Stimulated activated CD4-positive, alpha-beta T cell treated with anti-CD3 and anti-CD28 coated beads, Interleukin-4, amount 100 ng/mL, for 4 hours (primary cell): ENCODE measurements at places on chromosomes 3 and 15.

DNA sequence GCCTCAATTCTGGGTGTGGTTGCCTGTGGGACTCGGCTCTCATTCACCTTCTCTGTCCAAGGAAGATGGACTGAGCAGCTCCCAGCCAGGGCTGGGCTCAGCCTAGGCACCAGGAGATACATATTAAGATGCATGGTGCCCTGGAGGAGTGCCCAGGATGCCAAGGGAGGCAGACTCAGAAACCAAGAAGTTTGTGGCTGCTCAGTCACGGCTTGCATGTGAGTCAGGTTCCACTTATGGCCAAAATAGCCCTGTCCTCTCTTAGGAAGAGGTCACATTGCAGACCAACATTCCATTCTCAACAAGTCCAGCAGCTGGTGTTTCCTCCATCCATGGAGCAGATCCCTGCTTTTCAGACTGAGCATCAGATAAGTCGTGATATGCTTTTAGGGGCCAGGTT, 21.8 kb downstream of the CDCP1 start:
- DNase-seq = no peak

DNA sequence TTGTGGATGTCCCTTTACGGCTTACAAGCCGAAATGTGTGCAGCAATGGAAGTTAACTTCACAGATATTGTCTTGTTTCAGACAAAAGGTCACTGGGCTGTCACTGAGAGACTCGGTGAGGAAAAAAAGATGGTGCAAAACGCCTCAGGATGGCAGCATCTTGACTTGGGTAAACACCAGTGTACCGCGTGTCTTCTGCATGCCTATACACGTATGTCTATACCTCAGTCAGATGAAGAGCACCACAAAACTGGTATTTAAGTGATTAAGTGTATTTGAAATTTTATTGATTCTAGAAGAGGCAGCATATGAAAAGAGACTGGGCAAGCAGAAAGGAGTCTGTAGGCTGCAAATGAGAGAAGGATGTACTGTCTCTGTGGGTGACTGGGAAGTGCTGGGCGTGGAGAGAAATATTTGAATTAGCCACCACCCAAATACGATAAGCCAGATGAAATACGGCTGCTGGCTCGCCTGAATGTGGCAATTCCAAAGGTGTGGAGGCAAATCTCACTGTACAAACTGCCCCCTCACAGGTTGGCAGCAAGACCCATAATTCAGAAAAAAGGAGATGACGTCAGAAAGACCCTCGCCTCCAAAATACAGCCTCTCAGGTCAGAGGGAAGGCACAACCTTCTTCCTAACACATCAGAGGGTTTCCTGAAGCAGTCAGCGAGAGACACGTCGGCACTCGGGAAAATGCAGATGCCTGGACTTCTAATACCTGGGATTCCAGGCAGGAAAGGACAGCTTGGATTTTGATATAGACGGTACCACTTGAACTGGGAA, 53.4 kb upstream of the NEO1 start:
- no peak for DNase-seq

DNA sequence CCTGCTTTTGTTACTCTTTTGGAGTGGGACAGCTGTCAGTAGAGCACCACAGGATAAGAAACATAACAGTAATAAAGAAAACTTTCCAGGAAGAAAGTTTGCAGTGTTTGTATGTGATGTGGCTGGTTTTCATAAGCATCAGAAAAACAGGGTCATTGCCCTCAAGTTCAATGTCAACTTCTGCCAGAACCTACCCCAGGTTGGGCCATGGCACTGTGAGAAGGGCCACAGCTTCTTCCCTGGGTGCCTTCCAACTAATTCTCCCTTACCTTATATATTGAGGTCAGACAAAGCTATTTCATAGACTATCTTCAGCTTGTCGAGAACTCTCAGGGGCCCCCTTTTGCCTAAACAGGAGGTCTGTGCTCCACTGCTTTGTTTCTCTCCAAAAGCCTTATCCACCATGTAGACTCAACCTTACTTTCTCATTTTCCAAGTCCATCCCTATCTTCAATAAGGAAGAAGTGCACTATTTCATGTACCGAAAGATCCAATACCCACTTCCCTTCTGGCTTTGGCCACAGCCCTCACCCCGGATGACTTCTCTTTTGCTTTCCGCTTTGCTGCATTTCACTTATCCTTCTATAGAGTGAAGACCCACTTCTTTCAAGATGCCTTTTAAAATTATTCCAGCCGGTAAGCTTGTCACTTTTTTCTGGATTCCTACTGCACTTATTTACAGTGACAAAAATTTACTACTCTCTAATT, 38.2 kb upstream of the PLCL2 start:
- no peak for DNase-seq

- DNase-seq = no peak
Measured at GRCh38 chr15:99425657-99426301, 140.0 kb upstream of the MEF2A start.

- no peak for DNase-seq
Measured at GRCh38 chr3:101936419-101937356, 87.4 kb downstream of the NFKBIZ start.

GRCh38 chr3:178960918-178961317, 110.7 kb downstream of the ZMAT3 start:
- DNase-seq = no peak

DNA sequence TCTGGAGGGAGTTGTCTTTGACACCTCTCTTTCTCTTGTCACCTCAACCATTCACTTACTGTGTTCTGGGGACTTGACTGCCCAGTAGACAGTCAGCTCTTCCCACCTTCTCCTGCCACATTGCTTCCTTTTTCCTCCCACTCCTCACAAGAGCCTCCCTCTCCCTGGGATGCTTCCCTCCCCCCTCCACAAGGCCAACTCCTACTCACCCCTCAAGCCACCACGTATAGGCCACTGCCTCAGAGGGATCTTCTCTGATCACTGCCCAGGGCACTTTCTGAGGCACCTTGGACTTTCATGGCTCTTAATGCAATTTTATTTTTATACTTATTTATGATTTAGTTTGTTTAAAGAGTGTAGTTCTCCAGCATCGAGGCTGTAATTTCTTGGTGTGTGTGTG, 23.2 kb downstream of the THSD4 start:
- no peak for DNase-seq
